Activated CD4-positive, alpha-beta memory T cell treated with anti-CD3 and anti-CD28 coated beads, Interleukin-2, amount 10 ng/mL, durations not matched to agents 7 days and 5 days (primary cell): ENCODE measurements at places on chromosomes 4 and X. TPM values are rescaled to one million over a fixed set of nuclear protein-coding genes. Genes with fewer than 3 reads are reported as not detected.
A peak's percentile ranks its signal among the peaks of the same experiment; 100 is the strongest.

RIBC1 gene
- 1.1 TPM for total RNA-seq

MAGED4 gene
- 1.2 TPM for total RNA-seq

BMX gene
- not detected for total RNA-seq

NHS gene
- 0.43 TPM for total RNA-seq

PI4K2B gene
- 49.5 TPM for total RNA-seq

PSAPL1 gene
- not detected for total RNA-seq

CT45A10 gene
- not detected for total RNA-seq

MAGEA2 gene
- total RNA-seq: not detected

RAB40A gene
- total RNA-seq: 0.10 TPM

GUCY1B1 gene
- total RNA-seq: not detected

FSTL5 gene
- total RNA-seq: not detected

DNA sequence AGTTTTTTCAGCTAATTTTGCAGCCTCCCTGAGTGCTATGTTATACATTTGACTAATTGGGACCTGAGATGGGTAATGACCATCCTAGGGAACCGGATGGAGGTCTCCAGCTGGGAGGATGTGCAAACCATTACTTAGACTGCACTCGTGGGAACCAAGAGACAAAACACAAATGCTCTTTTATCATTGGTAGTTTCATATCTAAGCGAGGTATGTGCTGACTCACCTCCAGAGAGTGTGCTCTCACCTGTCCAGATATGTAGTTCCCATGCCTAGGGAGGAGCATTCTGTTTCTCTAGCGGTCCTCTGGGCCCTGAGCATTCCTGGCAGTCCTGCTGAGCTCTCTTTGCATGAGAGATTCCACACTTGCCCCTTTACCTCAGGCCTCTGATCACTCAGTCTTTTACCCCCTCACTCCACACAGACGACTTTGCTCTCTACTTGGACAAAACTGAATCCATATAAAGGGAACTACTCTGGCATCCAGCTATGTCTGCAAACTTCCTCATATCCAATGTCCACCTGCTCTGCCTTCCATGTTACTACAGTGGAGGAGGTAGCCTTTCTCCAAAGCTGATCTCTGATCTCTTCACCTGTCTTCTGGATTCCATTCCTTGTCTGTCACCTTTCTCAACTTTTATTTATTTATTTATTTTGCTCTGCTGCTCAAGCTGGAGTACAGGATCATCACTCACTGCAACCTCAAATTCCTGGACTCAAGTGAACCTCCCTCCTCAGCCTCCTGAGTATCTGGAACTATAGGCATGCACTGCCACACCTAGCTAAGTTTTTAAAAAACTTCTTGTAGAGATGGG, 88.4 kb downstream of the LRP2BP start:
- H3K4me3 ChIP-seq: no peak overlapping the region
- peaks cover 17% of the 10 kb centered on the region for H3K4me1 ChIP-seq

- H3K27me3 ChIP-seq: peaks cover 63% of the 10 kb centered on the region
- H3K4me1 ChIP-seq: no peaks in the 10 kb centered on the region
- DNase-seq: no peak
- peaks cover 3% of the 10 kb centered on the region for H3K36me3 ChIP-seq
- H3K27ac ChIP-seq: no peak overlapping the region
- no peak overlapping the region for H3K4me3 ChIP-seq
Measured at GRCh38 chr4:8864912-8865680, 6.5 kb downstream of the HMX1 start.

DNA sequence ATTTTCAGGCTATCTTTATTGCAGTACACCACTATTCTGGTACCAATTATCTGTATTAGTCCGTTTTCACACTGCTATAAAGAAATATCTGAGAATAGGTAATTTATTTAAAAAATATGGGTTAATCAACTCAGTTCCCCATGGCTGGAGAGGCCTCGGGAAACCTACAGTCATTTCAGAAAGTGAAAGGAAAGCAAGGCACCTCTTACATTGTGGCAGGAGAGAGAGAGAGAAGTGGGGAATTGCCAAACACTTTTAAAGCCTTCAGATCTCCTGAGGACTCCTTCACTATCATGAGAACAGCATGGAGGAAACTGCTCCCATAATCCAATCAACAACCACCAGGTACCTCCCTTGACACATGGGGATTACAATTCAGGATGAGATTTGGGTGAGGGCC, 54.7 kb downstream of the AMER1 start:
- H3K36me3 ChIP-seq: no peaks in the 10 kb centered on the region
- H3K27ac ChIP-seq: no peak overlapping the region

- no peaks in the 10 kb centered on the region for H3K36me3 ChIP-seq
- peaks cover 3% of the 10 kb centered on the region for H3K4me1 ChIP-seq
- DNase-seq: no peak
Measured at GRCh38 chr4:1542516-1543320, 136.5 kb upstream of the NKX1-1 start.

- no peak for DNase-seq
- H3K4me1 ChIP-seq: no peaks in the 10 kb centered on the region
- H3K4me3 ChIP-seq: no peak overlapping the region
- no peak overlapping the region for H3K27ac ChIP-seq
Measured at GRCh38 chr4:17526695-17527477, 11.9 kb downstream of the CLRN2 start.

- H3K27ac ChIP-seq: no peak overlapping the region
- no peak overlapping the region for H3K4me3 ChIP-seq
- H3K36me3 ChIP-seq: peaks cover 39% of the 10 kb centered on the region
- H3K4me1 ChIP-seq: no peaks in the 10 kb centered on the region
- no peak for DNase-seq
Measured at GRCh38 chr4:79964020-79964399, 109.0 kb downstream of the ANTXR2 start.

- no peak for DNase-seq
- H3K27ac ChIP-seq: no peak overlapping the region
- no peak overlapping the region for H3K4me3 ChIP-seq
- H3K27me3 ChIP-seq: no peaks in the 10 kb centered on the region
Measured at GRCh38 chr4:68076194-68076593, 53.5 kb downstream of the TMPRSS11F start.

DNA sequence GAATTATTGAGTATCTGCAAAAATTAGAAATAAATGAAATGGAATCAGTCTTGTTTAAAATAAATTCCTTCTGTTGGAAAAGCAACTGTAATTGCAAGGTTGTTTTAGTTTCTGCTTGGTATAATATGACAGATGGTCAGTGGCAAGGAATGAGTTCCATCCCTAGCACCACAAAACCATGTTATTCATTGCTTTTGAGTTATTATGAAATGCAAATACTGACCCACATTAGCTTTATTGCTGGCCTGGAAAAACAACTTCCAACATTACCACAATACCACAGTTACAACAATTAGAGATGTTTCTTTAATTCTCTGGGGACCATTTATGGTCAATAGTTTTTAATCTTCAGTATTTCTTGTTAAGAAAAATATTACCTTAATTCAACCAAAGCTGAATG, 194.4 kb downstream of the TMA16 start:
- no peak overlapping the region for H3K4me3 ChIP-seq
- DNase-seq: no peak
- H3K4me1 ChIP-seq: no peaks in the 10 kb centered on the region
- H3K27ac ChIP-seq: no peak overlapping the region
- no peaks in the 10 kb centered on the region for H3K36me3 ChIP-seq
- peaks cover 2% of the 10 kb centered on the region for H3K27me3 ChIP-seq

GRCh38 chr4:118968005-118968404, 79.4 kb downstream of the SYNPO2 start:
- H3K4me3 ChIP-seq: no peak overlapping the region
- peaks cover 8% of the 10 kb centered on the region for H3K4me1 ChIP-seq
- no peak overlapping the region for H3K27ac ChIP-seq
- peak; percentile 29 for DNase-seq

- H3K4me1 ChIP-seq: no peaks in the 10 kb centered on the region
- H3K27me3 ChIP-seq: no peaks in the 10 kb centered on the region
- H3K27ac ChIP-seq: no peak overlapping the region
- H3K36me3 ChIP-seq: no peaks in the 10 kb centered on the region
Measured at GRCh38 chr4:14659286-14659685, 343.0 kb upstream of the CPEB2 start.

DNA sequence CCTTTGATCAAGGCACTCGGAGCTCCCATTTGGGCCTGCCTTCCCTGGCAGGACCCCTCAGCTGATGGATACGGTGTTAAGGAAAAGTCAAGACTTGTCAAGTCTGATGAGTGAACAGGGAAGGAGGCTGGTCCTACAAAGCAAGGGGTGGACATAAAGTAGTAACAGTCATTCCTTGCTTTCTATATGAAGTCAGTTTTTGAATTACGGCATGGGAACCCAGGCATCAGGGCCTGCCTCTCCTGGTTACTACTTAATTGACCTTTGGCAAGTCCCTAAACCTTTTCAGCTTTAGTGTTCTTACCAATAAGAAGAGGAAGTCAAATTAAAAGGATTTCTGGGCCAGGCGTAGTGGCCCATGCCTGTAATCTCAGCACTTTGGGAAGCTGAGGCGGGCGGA, 7.0 kb downstream of the CHST7 start:
- peaks cover 52% of the 10 kb centered on the region for H3K4me1 ChIP-seq
- H3K27me3 ChIP-seq: no peaks in the 10 kb centered on the region
- H3K27ac ChIP-seq: no peak overlapping the region
- no peak for DNase-seq
- peaks cover 34% of the 10 kb centered on the region for H3K36me3 ChIP-seq

GRCh38 chr4:153082322-153083301, 121.6 kb upstream of the TRIM2 start:
- H3K36me3 ChIP-seq: no peaks in the 10 kb centered on the region
- peaks cover 22% of the 10 kb centered on the region for H3K4me1 ChIP-seq
- no peak overlapping the region for H3K27ac ChIP-seq
- peaks cover 50% of the 10 kb centered on the region for H3K27me3 ChIP-seq

DNA sequence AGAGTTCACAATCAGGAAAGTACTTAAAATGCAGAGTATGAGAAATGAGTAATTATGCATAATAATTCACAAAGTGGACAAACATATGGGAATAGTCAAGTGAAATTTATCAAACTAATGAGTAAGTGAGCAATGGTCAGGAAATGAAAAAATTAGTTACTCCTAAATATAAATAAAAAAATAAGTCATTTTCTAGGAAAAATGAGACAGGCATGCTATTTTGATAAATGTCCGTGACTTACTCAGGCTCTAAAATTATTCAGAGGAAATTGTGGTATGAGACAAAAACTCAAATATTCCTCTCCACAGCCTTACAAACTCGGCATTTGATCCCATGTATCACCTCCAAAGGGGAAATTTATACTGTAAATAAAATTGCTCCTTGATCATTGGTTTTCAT, 181.2 kb downstream of the COX18 start:
- H3K4me3 ChIP-seq: no peak overlapping the region
- H3K4me1 ChIP-seq: no peaks in the 10 kb centered on the region
- H3K27ac ChIP-seq: no peak overlapping the region
- H3K36me3 ChIP-seq: no peaks in the 10 kb centered on the region
- peaks cover 3% of the 10 kb centered on the region for H3K27me3 ChIP-seq

- no peak for DNase-seq
- no peak overlapping the region for H3K4me3 ChIP-seq
- H3K36me3 ChIP-seq: no peaks in the 10 kb centered on the region
- peaks cover 10% of the 10 kb centered on the region for H3K4me1 ChIP-seq
- no peak overlapping the region for H3K27ac ChIP-seq
Measured at GRCh38 chr4:40582413-40582812, 47.3 kb downstream of the RBM47 start.

DNA sequence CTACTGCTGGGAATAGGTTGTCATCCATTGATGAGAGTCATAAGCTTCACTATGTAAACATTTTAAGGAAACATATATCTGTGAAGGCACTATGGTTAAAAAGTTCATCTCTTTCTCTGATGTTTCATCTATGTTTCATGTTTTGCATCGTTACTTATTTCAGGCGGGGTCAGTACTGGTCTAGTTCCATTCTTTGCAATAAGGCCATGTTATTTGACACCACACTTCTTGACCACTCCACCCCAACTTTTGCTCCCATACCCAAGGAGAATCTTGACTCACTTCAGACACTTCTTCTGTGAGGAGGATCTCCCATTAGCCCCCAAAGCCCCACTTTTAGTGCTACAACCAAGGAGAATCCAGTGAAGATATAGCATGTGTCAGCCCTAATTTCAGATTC, 119.4 kb downstream of the GRIA3 start:
- no peak overlapping the region for H3K27ac ChIP-seq
- no peaks in the 10 kb centered on the region for H3K4me1 ChIP-seq
- H3K36me3 ChIP-seq: no peaks in the 10 kb centered on the region
- no peak for DNase-seq
- H3K4me3 ChIP-seq: no peak overlapping the region
- peaks cover 1% of the 10 kb centered on the region for H3K27me3 ChIP-seq

GRCh38 chrX:56343664-56344063, 111.5 kb downstream of the KLF8 start:
- peak overlapping the region; percentile 59 for H3K27ac ChIP-seq
- peaks cover 47% of the 10 kb centered on the region for H3K4me1 ChIP-seq
- H3K4me3 ChIP-seq: peak overlapping the region; percentile 14
- H3K36me3 ChIP-seq: peaks cover 31% of the 10 kb centered on the region
- DNase-seq: peak; percentile 41
